ENCODE measurements at places on chromosomes 5 and 9.

GRCh38 chr5:133244242-133244641 lies 192.4 kb downstream of the HSPA4 start:
- no peak for DNase-seq

DNA sequence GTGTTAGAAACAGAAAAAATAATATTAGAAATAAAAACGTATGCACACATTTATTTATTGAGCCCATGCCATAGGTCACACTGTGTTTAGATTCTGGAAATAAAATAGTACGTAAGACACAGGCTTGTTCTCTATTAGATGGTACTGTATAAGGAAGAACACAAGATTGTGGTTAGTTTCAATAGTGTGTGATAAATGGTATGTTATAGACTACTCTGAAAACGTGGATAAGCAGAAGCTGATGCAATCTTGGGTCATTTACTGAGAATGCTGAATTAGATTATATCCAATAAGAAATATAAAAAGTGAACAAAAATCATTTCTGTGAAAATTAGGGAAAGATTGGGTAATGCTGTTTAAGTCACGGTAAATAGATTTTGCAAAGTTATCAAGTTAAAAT lies 1456.4 kb upstream of the ACO1 start:
- DNase-seq: no peak

DNA sequence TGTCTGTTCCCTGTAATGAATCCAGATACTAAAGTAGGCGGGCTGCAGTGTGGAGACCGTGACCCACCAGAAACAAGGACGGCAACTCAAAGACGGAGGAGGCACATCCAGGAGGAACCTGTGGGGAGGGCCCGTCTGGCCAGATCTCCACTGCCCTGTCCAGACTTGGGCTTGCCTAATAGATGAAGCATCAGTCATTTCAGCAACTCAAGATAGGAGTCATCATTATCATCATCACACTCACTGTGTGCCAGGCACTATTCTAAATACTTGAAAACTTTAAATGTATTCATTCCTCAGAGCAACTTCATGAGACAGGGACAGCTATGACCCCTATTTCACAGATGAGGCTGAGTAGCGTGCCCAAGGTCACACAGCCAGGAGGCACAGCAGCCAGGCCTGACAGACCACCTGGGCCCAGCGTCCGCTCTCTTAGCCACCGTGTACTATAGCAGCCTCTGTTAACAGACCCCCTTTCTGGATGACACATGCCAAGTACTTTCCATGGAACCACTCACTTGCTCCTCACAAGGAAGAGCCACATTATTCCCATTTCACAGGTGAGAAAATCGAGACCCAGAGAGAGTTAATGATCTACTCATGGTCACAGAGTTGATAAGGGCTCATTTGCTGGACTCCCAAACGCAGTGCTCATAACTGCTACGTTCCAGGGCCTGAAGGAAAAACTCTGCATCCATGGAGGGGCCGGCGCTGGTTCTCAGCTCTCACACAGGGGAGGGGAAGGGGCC lies 4.9 kb upstream of the IL4 start:
- no peak for DNase-seq

DNA sequence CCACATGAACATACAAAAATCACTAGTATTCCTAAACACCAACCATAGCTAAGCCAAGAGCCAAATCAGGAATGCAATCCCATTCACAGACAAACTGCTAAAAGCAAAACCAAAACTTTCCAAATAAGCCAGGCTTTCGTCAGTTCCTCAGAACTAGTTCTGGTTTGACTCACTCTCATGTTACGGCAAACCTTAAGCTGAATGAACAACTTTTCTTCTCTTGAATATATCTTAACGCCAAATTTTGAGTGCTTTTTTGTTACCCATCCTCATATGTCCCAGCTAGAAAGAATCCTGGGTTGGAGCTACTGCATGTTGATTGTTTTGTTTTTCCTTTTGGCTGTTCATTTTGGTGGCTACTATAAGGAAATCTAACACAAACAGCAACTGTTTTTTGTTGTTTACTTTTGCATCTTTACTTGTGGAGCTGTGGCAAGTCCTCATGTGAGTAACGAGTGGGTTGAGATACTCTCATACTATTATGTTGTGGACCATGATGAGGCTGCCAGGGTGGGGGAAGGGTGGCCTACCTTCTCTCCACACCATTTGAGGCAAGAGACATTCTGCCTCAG lies at the start of gene PDCD1LG2:
Gene PDCD1LG2, plus strand, starts transcription at position 172 of the 572 bp plus-strand sequence. CDS start 12,016 bp downstream, outside the sequence.
- DNase-seq: no peak

GRCh38 chr9:109861918-109862317 lies 81.9 kb downstream of the PALM2AKAP2 start:
- no peak for DNase-seq

GRCh38 chr5:176675676-176676360 lies 28.5 kb downstream of the TSPAN17 start:
- no peak for DNase-seq

DNA sequence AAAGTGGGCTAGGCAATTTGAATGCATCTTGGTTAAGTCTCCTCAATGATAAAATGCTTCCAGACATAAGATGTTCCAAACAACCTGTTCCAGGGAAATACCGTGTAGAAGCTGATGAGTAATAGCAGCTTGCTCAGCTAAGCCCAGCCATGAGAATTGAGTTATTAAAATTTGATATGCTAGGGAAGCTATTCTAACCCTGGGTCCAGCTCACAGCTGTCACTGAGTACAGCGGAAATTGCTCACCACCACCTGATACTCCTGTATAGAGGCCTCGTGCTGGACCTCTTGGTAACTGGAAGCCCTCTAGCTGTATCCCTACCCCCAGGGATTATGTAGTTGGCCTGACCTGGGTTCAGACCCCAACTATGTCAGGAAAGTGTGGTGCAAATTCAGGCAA lies 521.3 kb upstream of the TRPC7 start:
- no peak for DNase-seq

- DNase-seq: no peak
These were observed 13.3 kb upstream of the GLRX start for GRCh38 chr5:95835682-95836385.

GRCh38 chr5:168346417-168346816 lies 55.0 kb downstream of the WWC1 start:
- no peak for DNase-seq

- DNase-seq: no peak
These were observed 698 bp upstream of the SEC24A start for GRCh38 chr5:134647750-134648424.

GRCh38 chr9:82923912-82924605 lies 138.9 kb downstream of the RASEF start:
- no peak for DNase-seq

- no peak for DNase-seq
These were observed 56.9 kb downstream of the ANKRD55 start for GRCh38 chr5:56176155-56176798.

DNA sequence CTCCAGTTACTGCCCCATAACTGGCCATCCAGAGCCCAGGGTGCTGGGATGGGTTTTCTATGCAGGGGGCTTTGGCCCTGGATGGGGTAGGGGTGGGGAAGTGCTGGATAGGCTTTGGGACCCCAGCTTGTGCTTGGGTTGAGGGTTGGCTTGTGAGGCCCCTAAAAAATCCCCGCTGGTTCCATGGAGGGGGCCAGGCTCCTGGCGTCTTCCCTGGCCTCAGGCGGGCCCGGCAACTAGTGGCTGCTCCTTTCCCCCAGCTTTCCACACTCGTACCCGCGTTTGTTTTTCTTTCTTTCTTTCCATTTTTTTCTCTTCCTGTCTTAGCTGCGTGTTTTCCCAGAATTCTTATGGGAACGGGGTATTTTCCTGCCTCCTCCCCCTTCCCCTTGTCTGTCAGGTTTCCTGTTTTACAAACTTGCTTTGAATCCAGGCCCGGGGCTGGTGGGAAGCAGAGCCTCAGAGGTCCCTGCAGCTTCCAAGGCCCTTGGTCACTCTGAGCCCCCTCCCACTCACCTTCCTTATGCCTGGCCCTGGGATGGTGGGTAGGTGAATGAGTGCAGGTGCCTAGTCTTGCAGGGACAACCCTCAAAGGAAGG lies 40.2 kb downstream of the RGS3 start:
- no peak for DNase-seq

- no peak for DNase-seq
These were observed 244.5 kb downstream of the NR2F1-AS1 start for GRCh38 chr5:93336330-93337110.

DNA sequence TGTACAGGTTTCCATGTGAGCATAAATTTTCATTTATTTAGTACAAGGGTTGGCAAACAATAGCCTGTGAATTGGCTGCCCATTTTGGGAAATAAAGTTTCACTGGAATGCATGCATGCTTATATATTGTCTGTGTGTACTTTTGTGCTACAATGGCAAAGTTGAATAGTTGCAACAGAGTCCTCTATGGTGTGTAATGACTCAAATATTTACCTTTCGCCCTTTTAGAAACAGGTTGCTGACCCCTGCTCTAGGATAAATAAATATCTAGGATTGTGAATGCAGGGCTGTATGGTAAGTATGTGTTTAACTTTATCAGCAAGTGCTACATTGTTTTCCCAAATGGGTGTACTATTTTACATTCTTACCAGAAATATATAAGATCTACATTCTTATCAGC lies 47.2 kb downstream of the XRCC4 start:
- DNase-seq: no peak

DNA sequence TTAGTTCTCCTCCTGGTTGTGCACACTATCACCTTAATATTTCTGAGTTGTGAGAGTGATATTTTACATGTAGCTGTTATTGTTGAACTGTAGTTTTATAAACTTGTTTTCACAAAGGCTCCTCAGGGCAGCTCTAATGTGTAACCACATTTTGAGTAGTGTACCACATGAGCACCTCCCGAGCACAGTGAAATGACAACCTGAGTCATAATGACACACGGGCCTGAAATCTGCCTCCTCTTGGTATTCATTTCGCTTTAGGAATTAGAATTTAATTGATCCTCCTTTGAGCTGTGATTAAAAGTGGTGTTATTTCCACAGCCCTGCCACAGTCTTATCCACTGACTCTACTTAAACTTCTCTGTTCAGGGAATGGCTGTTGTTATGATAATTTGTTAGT lies 7.9 kb downstream of the MTRR start:
- no peak for DNase-seq

DNA sequence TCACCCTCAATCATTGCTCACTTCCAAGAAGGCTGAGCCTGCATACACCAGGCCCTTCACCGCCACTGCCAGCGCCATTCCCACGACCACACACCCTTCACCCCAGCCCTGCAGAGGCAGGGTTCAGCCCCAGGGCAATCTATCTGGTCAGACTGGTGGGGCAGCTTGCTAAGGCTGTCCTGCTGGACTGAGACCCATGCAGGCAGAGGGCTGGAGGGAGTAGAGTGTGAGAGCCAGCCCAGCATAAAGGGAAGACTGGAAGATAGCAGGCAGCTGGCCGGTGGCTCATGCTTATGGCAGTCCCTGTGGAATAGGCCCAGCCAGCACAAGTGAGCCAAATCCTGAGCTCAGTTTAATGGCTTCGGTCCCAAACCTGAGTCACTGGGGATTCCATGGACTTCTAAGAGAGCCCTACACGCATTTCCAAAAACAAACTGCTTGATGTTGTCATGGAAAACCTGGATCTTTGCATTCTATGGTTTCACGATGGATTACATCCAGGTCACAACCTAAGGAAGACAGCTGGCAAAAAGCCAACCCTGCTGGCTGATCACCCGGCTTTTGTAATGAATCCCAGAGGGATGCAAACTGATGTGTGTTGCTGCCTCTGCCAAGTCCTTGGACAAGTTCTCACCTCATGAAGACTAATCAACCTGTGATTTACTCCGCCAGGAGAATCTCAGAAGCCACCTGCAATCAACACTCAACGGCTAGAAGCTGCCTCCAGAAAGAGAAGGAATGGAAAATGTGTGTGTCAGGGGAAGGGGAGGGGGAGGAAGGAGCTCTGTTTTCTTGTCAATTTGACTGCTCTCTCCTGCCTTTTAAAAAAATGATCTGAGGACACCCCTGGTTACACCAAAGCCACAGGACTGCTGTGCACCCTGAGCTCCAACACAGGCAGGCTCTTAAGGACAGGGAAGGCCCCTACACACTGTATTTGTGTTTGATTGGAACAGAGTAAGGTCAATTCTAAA lies 143.6 kb downstream of the LHFPL2 start:
- no peak for DNase-seq

GRCh38 chr9:89527084-89527483 lies 29.2 kb upstream of the SEMA4D start:
- DNase-seq: no peak

- no peak for DNase-seq
These were observed 188.8 kb upstream of the PAPPA start for GRCh38 chr9:115964710-115965347.

- DNase-seq: no peak
These were observed 67.5 kb upstream of the PRLR start for GRCh38 chr5:35297755-35298154.

GRCh38 chr5:142829801-142830220 lies 59.6 kb downstream of the ARHGAP26 start:
- DNase-seq: no peak
